ENCODE measurements at places on chromosomes 12 and 14.

DNA sequence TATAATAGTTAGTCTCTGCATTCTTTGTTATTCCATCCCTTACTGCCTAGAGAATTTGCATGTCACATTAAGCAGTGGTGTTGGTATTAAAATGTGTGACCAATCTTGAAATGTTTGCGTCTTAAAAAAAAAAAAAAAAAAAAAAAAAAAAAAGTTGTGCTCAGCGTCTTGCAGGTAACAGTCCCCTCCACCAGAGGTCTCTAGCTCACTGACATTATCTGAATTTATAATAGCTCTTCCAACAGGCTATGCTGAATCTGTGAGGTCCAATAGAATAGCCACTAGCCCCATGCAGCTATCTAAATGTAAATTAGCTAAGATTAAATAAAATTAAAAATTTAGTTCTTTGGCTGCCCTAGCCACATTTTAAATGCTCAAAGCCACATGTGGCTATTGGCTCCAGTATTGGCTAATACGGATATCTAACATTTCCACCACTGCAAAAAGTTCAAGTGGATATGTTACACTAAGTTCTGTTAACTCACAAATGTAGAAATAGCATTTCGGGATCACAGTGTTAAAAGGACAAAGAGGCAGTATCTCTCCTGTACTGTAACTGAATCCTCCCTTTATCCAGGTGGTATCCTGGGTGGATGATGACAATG lies 28.7 kb downstream of the NKX2-8 start:
- DNase-seq: no peak

DNA sequence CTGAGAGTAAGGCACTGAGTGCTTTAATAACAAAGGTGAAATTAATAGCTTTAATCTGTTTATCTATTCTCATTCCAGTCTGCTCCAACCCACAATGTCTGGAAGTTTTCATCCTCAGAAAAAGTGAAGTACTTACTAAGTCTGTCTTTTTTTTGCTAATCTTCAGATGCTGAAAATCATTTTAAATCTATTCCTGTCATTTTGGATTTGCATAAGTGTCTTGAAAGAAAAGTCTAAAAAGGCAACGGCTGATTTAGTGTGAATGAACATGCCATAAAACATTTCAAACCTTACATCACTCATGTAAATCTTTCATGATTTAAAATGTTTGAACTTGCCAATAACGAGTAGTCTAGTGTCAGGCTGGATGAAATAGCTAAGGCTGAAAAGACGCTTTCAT lies 685.6 kb downstream of the RPS29 start:
- no peak for DNase-seq

GRCh38 chr14:31172084-31172483 lies 35.5 kb downstream of the HECTD1 start:
- no peak for DNase-seq

- no peak for DNase-seq
Measured at GRCh38 chr14:63781686-63782085, 53.8 kb upstream of the SGPP1 start.

DNA sequence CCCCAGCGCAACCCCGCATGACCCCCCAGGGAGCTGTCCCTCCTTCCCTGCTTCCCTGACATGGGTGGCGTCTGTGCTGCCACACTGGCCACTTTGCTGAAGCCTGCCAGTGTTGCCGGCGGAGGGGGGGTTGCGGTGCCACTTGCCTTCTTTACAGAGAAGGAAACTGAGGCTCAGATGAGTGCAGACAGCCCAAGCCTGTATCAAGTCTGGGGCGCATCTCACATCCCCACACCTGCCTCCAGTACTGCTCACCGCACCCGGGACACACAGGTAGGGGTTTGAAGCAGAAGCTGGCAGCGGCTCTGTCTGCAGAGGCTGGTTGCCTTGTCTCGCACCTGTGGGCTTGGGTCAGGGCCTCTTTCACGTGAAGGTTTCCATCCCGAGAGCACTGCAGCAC lies 104.7 kb upstream of the RTL1 start:
- DNase-seq: no peak

DNA sequence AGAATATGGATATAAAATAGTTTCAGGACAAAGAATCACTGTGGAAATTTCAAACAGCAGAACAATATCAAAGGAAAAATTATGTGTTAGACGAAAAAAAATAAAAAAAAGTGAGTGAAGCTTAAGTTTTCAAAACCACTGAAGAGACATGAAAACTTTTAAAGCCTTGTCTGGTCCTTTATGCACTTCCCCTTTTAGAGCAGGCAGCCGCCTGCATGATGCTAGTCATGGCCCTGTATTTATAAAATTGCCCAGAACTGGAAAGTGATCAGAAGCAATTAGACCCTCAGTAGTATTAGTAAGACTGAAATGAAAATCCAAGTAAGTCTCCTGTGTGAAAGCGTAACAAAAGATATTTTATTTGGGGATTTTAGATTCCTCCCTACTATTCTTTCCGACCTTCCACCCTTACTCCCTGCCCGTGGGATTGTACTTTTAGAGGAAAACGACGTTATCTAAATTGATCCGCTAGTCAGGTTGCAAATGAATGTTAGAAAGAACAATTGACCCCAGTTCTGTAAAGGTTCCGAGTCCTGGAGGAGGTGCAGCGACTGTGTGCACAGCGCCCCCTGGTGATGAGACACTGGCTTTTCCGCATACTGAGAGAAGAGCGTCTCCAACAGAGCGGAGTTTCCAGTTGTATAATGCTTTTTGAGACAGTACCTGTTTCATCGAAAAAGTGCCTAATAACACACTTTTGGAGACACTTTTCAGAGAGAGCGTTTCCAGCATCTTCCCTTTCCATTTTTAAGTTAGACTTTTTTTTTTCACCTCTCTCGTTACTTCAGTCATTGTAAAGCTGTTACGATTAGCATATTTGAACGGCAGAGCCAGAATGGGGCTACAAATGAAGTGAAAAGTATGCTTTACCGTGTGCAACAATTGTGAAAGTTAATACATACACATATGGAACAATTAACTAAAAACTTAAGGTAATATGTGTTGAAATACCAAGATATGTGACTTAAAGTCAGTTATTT lies 12.4 kb downstream of the MGST1 start:
- no peak for DNase-seq

DNA sequence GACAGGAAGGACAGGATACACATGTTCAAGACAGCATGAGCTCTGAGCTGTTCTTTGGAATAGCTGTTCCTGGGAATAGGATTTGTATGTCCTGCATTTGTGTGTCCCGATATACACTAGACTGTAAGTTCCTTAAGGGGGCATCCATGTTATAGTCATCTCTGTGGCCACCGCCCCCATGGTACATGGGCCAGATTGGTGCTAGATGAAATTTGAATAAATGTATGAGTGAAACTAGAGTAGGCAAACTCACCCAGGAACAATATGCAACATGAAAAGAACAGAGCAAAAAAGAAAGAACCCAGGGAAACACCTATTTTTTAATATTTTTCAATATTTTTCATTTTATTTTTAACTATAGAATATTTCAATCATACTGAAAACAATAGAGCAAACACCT lies 25.1 kb upstream of the KRT77 start:
- no peak for DNase-seq

DNA sequence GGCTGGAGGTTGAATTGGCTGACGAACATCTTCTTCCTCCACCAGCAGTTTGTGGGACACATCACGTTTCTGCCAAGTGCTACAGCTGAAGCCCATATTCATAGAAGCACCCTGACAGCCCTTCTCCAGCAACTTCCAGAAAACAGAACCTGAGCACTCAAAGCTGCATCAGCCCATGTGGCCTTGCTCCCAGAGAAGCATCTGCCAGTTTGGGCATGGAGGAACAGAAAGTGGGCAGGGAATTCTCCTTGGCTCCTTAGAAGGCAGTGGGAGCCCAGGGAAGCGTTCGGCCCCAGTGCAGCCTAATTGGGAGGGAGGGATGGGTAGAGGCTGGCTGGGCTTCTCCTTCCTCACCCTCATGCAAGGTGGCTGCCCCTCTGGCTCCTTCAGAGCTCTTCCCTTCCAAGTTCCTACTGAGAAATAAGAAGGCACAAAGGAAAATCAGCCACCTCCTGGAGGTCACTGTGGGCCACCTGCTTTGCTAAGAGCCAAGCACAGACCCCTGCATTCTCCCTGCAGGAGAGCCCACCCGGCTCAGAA lies 4.1 kb upstream of the NGB start:
- DNase-seq: no peak

DNA sequence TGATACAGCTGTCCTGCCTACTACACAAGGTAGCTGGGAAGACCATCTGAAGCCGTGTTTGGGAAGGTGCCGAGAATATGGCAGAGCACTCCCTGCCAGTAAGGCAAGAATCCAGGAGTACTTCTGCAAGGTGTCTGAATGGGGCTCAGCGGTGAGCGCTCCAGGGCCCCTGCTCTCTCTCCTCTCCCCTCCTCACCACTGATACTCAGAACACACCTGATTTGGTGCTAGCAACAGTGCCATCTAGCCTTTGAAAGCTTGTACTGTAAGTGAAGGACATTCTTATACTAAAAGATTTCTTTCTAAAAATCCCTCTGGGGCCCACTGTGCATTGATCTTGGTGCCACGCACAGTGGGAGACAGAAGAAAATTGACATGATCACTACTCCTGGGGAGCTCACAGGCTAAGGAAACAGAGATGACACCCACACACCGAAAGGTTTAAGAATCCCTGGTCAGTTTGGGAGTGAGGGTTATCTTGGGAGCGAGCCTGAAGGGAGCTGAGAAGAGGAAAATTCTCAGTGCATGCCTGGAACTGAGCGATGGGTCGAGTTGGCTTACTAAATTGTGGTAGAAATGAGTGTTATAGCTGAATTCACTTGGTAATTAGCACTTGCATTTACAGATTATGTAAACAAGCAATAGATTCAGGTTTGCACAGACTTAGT lies 216.9 kb downstream of the NTF3 start:
- no peak for DNase-seq

DNA sequence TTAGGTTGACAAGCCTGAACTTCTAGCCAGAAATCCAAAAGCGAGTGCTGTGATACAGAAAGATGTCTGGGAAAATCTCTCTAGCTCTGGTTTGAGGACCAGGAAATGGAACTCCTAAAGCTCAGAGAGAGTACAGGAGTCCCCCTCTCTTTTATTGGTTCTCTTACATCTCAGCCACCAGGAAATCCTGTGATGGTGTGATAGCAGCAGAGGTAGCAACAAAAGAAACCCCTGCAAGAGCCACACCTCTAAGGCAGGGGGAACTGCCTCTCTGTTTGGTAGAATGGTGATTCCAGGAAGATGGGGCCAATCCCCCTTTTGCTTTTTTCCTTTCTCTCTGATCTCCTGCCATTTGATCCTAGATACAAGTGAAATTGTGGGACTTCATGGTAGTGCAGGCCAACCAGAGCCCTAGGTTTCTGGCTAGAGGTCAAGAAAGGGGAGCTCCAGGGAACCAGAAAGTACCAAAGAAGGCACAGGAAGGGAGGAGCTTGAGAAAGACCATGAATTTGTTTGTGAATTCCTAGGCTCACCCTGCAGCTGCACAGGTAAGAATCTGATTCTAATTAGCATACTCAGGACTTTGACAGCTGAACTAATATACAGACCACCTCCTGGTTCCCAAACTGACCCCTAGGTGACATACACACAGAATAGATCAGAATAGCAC lies 88.5 kb downstream of the PAPLN start:
- DNase-seq: peak; percentile 21

GRCh38 chr12:98090731-98091130 lies 424.7 kb upstream of the TMPO start:
- DNase-seq: no peak

DNA sequence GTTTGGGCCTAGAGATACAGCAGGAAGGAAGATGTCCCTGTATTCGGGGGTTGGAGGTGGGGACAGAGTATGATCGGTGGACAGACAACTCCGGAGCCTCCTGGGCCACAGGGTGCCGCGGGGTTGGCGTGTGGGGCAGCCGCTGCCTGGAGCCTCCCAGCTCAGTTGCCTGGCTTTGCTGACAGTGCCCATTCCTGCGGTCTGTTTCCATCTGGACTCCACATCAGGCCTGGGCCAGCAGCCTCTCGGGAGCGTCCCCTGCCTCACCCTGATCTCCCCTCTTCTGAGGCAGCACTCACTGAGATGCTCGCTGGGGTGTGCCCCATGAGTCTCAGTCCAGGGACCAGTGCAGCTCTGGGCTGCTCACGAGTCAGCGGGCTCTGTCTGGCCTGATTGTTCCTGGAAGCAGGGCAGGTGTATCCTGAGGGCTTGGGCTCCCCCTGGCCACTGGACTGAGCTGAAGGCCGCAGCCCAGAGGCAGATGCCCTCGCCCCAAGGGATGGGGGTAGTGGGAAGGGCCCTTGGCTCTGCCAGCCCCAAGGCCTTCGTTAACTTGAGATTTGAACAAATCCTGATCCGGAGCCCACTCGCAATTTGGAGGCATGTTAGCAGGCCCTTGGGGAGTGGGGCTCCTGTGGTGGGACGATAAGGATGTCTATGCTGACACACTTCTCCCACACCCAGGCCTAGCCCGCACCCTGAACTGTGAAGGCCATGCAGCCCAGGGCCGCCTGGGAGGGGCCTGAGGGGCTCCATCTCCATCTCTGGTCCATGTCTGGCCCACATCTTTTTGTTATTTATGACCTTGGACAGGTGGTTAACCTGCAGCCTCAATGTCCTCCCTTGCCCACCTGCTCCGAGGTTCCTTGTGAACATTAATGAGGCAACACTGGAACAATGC lies 7.5 kb downstream of the HIP1R start:
- DNase-seq: no peak

- DNase-seq: no peak
Measured at GRCh38 chr12:8904665-8905064, 9.6 kb upstream of the PHC1 start.

DNA sequence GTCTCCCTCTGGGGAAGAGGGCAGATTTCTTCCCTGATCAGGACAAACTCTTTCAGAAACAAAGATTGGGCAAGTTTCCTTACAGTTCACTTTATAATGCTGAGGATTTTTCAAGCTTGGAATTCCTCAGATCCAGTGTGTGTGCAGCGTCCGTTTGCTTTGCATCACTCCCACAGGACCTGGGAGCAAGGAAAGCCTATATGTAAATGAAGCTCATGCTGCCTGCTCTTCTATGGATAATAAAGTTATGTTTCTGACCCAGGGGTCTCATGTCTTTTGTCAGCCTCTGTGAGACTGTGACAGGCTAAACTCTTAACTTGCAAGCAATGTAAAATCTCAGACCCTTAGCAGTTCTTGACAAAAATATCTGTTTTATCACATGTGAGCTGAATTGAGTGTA lies 41.6 kb downstream of the TRHDE start:
- no peak for DNase-seq

DNA sequence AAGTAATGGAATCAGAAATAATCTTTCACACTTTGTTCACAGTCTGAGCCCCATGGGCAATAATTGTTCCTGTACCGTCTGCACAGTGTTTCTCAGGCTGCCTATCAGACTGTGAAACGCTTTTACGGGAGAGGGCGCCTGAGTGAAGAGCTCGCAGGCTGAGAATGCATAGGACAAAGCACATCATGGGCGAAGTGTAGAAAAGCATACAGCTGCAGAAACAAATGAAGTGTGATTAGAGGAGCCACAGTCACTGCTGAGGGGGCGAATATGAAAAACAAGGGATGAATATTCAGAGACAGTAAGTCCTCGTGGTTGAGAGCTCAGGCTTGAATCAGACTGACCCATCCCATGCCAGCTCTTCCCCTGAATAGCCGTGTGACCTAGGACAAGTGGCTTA lies 438.4 kb upstream of the DCN start:
- no peak for DNase-seq

GRCh38 chr14:93963692-93964091 lies 12.7 kb downstream of the ASB2 start:
- DNase-seq: no peak

Data from CD4-positive, alpha-beta T cell treated with Interleukin-12 subunit alpha and Interleukin-12 subunit beta, for 1 hour (primary cell).